ENCODE measurements at places on chromosomes 7 and 10.

- no peak for DNase-seq
Measured at GRCh38 chr7:38872202-38872601, 36.8 kb downstream of the VPS41 start.

DNA sequence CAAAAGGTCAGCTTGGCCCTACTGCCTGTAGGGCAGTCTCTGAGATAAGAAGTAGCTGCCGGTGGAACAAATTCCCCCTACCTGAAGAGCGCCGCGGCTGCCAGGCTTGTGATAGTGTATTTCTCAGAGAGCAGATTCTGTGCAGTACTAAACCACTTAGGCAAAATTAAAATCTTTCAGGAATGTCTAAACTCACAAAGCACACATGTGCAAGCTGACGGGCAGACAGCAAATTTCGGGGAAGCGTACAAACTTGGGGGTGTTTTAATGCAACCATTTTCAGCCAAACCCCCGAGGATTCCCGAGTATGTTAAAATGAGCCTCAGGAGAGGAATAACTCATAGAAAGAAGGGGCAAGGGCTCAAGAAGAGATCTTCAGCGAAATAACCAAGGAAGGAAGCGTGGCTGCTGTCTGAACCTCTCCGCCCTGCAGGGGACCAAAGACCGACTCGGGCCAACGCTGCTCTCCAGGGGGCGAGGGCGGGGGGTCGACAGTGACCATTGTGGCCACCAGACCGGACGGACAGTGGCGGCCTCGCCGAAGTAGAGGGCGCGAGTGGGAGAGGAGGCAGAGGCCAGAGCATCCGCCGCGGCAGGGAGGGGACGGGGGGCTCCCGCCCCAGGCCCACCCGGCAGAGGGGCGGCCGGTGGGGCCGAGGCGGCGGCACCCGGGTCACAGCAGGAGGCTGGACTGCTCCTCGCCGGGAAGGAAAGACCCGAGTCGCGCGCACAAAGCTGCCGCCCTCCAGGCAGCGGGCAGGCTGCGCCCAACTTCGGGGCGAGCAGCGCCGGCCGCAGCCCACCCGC is 819 bp downstream of the HYCC1 start:
- no peak for DNase-seq

DNA sequence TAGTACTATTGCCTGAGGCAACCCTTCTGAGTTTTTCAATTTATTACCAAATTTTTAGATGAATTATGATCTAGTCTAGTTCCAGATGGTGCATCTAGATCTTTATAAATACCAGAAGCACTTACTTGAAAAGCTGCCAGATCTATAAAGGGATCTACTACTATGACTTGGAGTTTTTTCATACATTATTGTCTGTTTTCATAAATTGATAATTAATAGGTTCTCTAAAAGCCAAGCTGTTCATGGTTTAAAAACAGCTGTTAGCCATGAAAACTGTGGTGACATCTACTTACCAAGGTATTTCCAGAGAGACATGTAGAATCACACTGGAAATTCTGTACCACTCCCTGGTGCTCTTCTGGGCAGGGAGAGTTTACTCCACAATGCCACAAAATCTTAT is 786.5 kb upstream of the C7orf33 start:
- DNase-seq = no peak

GRCh38 chr7:38413784-38414183 is 140.3 kb upstream of the TARP start:
- no peak for DNase-seq

DNA sequence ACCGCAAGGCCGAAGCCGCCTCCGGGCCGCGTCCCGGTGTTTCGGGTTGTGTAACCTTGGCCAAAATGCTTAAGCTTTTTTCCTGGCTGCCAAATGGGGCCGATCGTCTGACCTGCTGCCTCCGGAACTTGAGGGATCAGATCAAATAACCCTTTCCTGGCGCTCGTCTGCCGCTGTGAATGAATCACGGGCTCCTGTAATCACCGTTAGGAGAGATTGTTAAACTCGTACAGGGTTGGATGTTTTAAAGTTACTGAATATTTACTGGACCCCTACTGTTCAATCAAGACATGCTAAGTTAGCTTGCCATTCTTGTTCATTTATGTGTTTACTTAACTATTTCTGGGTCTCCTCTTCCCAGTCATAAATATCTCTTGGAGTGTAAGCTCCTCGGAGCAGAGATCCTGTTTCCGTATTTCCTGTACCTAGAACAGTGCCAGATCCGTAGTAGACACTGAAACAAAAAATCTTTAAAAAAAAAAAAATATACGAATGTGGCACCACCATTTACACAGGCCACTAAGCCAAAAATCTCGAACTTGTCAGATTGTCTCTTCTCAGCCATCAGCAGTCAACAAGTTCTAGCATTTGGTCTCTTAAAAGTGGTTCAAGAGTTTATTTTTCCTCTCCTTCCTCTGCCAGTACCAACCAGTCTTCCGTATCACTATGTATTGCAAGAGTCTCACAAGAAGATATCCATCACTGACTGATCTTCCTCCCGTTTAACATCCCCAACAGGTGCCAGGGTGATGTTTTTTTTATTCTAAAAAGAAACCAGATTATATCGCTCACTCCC is 650 bp upstream of the TM9SF3 start:
- peak; percentile 62 for DNase-seq

GRCh38 chr7:26686448-26686981 is 177.9 kb downstream of the SKAP2 start:
- DNase-seq = peak; percentile 18

DNA sequence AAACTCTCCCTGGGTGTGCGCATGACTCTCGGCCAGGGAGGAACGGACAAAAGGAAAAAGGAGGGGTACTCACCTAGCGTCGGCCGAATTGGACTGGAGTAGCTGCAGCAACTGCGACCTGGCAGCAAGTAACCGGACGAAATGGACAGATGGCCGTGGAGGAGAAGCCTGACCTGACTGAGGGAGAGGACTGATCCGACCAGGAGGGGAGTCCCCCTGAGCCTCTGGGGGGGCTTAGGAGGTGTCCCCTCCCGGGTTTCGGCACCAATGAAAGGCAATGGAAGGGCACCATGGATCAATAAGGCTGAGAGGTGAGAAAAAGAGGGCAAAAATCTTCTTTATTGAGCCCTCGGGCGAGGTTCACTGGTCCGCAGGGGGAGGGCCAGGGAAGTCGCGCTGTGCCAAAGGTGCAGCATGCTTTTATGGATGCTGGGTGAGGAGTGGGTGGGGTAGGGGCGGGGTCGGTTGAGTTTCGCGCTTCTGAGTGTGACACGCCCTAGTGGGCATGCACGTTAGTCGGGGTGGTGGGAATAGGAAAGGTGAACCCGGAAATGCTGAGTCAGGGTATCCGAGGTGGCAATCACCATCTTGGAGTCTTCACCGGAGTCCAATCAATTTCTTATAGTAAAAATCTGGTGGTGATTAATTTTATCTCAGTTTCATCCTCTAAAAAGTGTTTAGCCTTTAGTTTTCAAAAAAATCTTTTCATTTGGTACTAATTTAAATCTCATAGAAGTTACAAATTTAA is 638.5 kb upstream of the DPP6 start:
- no peak for DNase-seq

DNA sequence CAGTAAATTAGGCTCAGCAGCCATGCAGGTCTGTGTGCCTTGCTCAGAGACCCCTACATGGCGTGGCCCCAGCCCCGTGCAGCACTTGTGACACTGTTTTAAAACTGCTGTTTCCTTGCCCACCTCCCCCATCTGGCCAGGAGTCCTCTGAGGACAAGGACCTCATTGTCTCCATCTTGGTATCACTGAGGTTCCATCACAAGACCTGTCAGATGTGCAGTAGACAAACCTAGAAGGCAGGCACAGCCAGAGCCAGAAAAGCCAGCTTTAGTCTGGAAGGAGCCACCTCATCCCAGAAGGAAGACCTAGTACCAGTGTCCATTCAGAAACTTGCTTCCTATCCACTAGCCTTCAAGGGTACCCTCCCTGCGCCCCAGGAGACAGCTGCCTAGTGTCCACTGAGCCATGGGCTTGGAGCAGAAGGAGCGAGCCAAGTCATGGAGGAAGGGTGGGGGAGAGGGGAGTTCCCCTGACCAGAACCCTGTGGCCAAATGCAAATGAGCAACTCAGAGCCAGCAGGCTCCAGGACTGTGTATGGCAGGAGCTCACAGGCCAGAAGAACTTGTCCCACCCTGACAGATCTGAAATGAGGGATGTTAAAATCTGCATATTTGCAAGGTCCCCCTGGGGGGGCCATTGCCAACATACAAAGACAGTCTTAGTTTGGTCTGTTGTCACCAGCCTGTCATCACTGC is 176.1 kb downstream of the SH3PXD2A start:
- DNase-seq = no peak

GRCh38 chr10:101896225-101896877 is 52.8 kb upstream of the KCNIP2 start:
- no peak for DNase-seq

DNA sequence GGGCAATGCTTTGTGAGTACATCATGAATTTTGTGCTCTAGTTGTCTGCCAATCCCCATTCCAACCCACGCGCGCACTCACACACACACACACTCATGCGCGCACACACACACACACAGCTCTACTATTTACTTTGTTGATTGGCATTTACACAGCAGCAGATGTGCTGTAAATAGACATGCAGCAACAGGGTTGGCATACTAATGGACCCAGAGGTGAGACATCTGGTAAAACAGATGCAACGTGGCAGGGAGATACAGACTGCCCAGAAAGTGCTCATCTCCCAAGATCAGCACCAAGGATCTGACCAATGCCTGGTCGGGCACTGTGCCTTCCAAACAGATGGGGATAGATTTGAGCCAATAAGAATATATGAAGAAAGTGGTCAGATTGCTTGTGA is 873.0 kb downstream of the SORCS3 start:
- DNase-seq = no peak

GRCh38 chr10:285216-285615 is 150.0 kb downstream of the ZMYND11 start:
- no peak for DNase-seq

GRCh38 chr10:31875608-31876007 is 53.0 kb downstream of the ARHGAP12 start:
- DNase-seq = no peak

GRCh38 chr10:125756196-125756595 is 19.4 kb downstream of the MMP21 start:
- no peak for DNase-seq

- peak; percentile 73 for DNase-seq
Measured at GRCh38 chr7:7122701-7123281, 59.6 kb upstream of the C1GALT1 start.

GRCh38 chr10:62934258-62934657 is 118.1 kb upstream of the EGR2 start:
- no peak for DNase-seq

Data from astrocyte of the cerebellum (primary cell).